ENCODE measurements at places on chromosomes 3 and 15.

DNA sequence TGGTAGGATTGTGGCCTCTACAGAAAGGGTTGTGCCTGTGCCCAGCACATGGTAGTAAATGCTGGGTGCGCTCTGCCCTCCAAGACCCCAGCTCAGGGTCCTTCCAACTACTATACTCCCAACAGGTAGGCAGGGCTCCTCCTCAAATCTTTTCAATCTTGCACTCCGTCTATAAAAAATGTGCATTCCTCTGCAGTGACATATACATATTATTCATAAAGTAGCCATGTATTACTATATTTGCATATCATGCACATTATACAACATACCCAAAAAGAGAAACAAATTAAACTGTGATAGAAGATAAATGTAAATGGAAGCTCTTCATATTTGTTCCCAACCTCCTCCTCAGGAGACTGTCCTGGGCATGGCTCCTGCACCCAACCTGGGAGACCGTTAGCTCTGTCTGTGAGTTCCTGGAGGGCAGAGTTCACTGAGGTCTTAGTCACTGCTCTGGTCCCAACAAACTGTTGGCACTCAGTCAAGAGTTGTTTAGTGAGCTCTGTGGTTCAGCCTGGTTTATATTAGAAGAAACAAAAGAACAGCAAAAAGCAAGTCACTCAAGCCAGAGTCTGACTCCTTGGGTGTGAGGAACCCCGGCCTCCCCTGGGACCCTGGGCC is 47.7 kb upstream of the GRIP2 start:
- DNase-seq = no peak

DNA sequence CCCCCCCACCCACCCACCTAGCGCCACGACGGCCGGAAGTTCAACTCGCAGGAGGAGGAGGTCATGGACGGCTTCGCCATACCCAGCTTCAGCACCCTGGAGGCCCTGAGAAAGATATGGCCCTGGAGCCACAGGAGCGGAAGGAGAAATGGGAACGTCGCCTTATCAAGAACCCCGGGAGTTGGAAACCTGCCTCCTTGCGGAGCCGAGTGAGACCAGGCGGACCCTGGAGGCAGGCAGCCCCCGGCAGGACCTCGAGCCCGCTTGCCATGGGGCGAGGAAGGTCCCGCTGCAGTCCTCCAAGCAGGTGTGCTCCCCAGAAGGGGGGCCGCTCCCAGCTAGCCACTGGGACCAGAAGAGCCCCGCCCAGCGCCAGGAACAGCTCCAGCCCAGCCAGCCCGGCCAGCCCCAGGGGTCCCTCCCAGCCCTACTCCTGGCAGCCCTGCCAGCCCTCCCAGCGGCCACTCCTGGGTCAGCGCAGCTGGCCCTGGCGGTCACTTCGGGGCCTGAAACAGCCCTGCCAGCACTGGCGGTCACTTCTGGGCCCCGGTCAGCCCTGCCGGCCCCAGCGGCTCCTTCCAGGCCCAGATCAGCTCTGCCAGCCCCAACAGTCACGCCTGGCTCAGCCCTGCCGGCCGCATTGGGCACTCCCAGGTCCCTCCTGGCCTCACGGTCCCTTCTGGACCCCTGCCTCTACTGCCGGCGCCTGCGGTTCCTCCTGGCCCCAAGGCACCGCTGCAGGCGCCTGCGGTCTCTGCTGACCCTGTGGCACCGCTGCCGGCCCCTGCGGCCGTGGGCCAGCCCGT is 10.3 kb upstream of the ROPN1B start:
- no peak for DNase-seq

- DNase-seq = no peak
Observed at GRCh38 chr3:78728406-78729145, 1039.2 kb downstream of the ROBO1 start.

DNA sequence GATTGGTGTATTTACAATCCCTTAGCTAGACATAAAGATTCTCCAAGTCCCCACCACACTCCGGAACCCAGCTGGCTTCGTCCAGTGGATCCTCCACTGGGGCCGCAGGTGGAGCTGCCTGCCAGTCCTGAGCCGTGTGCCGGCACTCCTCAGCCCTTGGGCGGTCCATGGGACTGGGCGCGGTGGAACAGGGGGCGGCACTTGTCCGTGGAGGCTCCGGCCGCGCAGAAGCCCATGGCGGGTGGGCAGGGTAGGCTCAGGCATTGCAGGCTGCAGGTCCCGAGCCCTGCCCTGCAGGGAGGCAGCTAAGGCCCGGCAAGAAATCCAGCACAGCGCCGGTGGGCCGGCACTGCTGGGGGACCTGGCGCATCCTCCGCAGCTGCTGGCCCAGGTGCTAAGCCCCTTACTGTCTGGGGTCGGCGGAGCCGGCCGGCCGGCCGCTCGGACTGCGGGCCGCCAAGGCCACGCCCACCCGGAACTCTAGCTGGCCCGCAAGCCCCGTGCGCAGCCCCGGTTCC is 3.5 kb upstream of the RNU5B-1 start:
- no peak for DNase-seq

DNA sequence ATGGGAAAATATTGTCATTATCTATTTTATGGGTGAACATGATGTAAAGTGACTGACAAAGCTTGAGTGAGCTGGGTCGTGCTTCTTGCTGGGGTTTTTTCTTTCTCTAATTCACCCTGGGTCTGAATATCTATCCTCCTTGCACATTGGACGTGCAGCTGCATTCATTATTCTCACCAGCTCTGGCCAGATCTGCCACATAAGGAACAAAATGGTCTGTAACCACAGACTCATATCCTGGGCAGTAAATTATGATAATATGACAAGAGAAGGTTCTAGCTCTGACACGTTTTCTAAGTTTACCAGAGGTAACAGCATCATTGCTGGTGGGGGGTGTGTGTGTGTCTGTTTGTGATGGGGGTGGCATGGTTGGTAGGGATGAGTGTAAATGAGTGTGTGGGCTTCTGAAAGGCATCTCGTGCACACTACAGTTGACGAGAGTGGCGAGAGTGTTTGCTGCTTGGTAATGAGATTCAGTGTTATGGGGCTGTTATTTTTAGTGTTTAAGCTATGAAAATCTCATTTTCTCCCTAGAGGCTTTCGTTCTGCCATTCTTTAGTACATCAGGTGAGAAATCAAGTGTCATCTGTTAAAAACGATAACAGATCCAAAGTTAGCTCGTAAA is 418.4 kb downstream of the PDCD6IP start:
- DNase-seq = no peak

DNA sequence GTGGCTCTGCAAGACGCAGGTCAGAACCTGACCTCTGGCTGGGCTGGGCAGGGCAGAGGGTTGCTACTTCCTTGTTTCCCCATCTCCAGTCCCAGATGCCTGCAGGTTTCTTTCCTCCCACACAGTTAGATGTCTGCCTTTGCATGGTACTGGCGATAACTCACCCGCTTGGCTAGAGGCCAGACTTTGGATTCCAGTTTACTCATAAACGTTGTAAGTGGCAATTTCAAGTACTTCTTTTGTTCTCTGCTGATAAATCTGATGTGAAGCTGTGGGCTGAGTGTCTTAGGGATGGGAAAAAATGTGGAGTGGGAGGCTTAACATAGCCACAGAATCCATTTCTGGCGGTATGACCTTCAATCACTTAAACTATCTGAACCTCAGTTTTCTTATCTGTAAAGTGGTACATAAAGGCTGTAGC is 194.2 kb downstream of the EBLN2 start:
- DNase-seq = no peak

DNA sequence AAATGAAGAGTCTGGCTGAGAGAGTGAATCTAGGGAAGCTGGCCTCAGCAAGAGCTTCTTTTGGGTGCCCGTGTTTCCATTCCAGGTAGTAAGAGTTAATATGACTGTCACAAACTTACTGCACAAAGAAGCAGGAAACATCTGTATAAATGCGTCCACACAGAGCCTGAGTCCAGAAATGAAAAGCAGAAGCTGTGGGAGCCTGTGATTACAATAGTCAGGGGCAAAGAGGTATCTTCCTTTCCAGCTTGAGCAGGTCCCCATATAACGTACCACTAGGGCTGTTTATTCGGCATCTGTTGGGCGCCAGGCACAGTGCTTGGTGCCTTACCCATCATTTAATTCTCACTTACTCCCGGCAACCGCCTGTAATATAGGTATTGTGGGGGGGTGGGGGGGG is 40.5 kb upstream of the B3GNT5 start:
- DNase-seq = no peak

GRCh38 chr15:88015228-88015860 is 241.2 kb downstream of the NTRK3 start:
- DNase-seq = no peak

DNA sequence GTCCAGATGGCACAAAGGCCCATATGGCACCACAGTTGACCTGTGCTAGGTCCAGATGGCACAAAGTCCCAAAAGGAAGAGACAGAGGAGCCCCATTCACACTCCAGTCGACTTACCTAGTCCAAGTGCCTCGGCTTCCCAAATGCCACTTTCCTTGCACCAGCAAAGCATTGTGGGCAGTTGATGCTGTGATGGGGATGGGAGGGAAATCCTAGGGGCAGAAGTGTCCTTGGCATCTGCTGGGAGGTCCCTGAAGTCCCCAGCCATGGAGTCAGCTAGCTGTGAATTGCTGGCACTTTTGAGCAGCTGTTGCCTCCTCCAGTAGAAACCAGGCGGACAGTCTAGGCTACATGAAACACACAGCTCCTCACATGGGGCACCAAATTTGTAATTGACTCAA is 60.3 kb upstream of the SIAH2 start:
- DNase-seq = no peak

DNA sequence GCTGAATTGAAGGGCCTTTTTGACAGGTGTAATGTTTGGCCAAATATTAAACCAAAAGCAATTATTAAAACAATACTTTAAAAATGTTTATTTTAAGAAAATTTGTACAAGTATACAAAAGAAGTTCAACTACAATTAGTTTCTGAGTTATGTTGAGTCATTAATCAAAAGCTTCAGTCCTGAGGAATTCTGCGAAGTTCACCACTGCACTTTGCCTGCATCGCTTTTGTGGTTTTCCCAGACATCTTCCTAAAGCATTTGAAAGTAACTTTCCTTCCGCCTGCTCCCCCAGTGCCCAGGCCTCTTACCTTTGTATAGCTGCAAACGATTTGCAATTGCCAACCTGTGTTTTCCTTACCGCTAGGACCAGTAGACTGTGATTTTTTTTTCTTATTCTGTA is 69.5 kb downstream of the KCNAB1 start:
- DNase-seq = no peak

- no peak for DNase-seq
Observed at GRCh38 chr3:183315739-183316138, 62.7 kb downstream of the B3GNT5 start.

DNA sequence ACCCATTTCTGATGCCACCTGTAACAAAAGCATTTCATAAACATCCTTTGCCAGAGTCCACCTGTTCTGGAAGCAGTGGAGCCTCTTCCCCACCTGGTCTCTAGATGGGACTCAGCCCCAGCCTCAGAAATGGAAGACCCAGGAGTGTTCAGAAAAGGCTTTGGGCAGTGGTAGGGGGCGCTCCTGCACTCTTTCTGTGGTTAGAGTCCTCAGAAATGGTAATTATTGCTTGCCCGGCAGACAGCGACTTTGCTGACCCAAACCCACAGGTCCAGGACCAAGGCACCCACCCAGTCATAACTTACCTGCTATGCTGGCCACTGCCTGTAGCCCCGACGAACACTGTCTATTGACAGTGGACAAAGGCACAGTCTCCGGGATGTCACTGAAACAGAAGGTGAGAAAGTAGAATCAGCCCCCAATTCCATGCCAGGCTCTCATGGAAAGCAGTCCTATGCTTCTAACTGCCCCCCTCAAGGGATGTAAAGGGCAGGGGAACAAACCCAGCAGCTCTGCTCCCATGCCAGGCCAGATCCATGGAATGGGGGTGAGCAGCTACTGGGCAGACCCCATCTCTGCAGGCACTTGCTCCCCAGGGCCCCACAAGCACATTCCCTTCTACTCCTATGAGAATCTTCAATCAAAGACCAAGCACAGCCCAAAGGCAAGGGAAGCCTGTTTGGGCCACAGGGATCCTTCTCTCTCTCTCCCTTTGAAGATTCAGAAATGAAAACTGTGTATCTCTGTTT is 5.1 kb downstream of the ACAA1 start:
- no peak for DNase-seq

GRCh38 chr3:79973482-79973881 is 205.7 kb upstream of the ROBO1 start:
- DNase-seq = no peak

GRCh38 chr15:70276401-70276800 is 178.7 kb upstream of the TLE3 start:
- no peak for DNase-seq

- DNase-seq = no peak
Observed at GRCh38 chr15:31831596-31831995, 198.7 kb upstream of the CHRNA7 start.

- no peak for DNase-seq
Observed at GRCh38 chr3:67641451-67641850, 13.0 kb downstream of the SUCLG2 start.

DNA sequence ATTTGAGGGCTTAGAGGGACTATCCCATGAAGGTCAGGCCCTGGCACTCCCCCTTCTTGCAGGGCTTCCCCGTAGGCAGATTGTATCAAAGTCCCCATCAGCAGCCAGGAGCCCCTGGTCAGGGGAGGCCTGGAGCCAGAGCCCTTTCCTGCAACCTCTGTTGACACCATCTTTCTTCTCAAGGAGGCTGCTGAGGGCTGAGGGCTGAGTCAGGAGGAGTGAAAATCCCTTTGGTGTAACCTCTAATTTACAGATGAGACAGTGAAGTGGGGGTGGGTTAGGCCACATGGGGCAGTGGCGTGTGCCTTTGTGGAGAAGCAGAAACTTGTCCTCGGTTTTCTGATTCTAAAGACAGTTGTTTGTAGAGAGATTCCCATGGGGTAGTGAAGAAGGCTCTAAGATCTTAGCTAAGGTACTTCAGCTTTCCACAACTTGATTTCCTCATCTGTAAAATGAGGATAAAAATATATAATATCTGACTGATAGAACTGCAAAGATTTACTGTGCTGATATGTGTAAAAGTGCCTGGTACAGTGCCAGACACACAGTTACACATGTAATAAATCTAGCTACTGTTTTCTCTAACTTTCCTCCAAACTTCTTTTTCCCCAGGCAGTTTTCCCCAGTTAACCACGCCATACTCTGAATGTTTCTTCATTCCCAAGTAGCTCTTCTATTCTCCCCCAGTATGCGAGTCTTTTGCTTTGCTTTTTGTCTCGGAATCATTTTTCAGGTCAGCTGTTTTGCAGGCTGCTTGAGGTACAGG is 249.4 kb upstream of the TPM1 start:
- no peak for DNase-seq
